ENCODE measurements at places on chromosomes 11 and 22.

- no peak for DNase-seq
Measured at GRCh38 chr11:65503949-65504673, 5.3 kb downstream of the MALAT1 start.

DNA sequence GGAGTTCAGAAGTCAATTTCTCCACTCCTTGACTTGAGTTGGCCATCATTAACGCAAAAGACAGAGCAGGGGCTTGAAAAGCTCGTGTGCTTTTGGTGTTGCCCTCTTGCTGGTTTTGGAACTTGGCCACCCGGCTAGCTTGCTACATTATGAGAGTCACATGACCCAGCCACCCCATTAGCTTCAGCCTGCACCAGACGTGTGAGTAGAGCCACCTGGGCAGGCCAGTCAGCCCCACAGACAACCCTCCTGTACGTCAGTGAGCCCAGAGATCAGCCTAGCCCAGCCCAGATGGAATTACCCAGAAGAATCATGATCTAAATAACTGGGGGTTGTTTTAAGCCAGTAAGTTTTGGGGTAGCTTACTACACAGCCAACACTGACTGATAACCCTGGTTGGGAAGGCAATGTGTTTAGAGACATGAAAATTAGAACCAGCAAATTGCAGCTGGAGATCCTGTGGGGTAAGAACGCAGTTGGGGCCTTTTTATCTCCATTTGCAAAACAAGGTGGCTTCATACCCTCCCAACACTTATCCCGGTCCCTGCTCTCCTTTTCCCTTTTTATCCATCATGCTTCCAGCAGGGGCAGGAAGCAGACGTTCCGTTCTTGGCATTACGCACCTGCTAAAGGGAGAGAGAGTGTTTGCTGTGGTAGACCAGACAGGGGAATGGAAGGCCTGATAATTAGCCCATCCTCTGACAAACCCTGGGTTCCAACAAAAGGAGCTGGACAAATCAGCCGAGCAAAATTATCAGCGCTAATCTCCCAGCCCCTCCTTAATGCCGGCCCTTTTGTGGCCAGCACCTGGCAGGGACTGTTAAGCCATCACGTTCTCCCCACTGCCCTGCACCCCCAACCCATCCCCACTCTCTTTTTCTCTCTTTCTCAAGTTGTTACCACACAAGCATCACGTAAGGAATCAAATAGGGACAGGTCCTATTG lies 548.7 kb upstream of the CADM1 start:
- DNase-seq, result no peak

GRCh38 chr22:50105208-50106100 lies 15.6 kb downstream of the MOV10L1 start:
- no peak for DNase-seq

GRCh38 chr11:43986881-43987280 lies 44.4 kb downstream of the C11orf96 start:
- no peak for DNase-seq

- DNase-seq, result no peak
Measured at GRCh38 chr11:102470251-102470650, 17.7 kb upstream of the TMEM123 start.

DNA sequence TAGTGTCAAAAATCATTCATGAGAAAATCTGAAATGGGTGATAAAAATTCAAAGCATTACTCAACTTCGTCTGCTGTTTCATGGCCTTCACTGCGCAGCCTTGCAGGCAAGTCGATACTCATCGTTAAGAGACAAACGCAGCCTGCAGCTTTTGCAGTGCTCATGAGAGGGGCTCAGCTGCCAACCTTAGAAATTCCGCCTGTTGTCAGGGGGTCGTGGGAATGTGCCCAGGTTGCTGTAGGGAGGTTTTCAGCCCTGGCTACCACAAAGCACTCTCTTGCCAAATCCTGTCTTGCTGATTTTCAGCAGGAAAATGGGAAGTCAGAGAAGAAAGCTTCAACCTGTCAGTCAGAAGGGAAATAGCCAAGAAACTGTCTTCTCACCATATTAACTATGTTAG lies 25.4 kb upstream of the GRAMD1B start:
- no peak for DNase-seq

DNA sequence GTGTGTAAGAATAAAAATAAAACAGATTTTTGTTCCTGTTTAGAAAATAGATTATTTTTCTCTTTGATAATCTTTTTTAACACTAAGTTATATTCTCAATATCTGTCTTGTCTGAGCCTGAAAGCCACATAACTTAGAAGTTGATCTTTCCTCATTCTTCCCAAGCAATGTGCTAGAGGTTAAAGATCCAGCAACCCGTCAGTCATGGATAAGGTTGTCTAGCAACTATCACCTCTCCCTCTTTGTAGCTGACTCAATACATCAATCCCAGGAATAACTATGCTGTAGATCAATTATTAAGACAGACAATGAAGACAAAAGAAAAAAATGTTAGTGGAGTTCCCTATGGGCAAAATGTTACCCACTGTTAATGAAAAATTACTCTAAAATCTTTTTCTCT lies 813.1 kb upstream of the CCDC179 start:
- no peak for DNase-seq

- DNase-seq, result no peak
Measured at GRCh38 chr22:21025763-21026755, 6.3 kb downstream of the SLC7A4 start.

GRCh38 chr22:48205161-48205560 lies 1442.7 kb downstream of the TBC1D22A start:
- DNase-seq, result no peak

- no peak for DNase-seq
Measured at GRCh38 chr22:43000441-43001175, 14.3 kb downstream of the PACSIN2 start.

- no peak for DNase-seq
Measured at GRCh38 chr11:57294225-57295131, 30.3 kb downstream of the TNKS1BP1 start.

DNA sequence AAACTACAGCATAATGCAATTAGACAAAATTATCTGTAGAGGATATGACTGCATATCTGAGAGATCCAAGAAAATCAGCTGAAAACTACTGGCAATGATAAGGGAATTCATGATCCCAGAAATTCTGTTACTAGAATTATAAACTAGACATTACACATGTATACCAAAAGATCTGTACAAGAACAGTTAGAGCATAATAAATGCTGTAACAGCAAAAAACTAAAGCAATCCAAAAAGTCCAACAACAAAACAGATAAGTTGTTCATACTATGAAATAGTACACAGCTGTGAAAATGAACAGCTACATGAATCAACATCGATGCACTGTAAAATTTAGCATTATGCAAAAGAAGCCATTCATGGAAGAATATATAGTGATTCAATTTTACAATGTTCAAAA lies 6.0 kb downstream of the ZNF214 start:
- no peak for DNase-seq

- no peak for DNase-seq
Measured at GRCh38 chr22:48744283-48744641, 1083.4 kb downstream of the BRD1 start.

DNA sequence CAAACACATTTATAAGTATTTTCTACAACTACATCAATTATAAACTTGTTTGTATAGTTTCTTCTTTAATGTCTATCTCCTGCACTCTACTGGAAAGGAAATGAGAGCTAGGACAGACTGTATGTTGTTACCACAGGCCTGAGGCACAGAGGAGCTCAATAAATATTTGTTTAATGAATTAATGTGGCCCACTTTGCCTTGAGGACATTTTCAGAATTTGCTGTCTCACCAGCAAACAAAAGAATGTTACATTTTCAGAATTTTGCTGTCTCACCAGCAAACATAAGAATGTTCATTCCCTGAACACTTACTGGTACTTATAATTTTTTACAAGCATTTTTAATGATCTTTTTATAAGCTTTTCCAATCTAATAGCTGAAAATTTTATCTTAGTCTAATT lies 41.9 kb upstream of the WNT7B start:
- no peak for DNase-seq

- DNase-seq, result no peak
Measured at GRCh38 chr22:49455595-49455994, 372.1 kb downstream of the BRD1 start.

GRCh38 chr11:96045622-96046456 lies 121.9 kb upstream of the MTMR2 start:
- no peak for DNase-seq

DNA sequence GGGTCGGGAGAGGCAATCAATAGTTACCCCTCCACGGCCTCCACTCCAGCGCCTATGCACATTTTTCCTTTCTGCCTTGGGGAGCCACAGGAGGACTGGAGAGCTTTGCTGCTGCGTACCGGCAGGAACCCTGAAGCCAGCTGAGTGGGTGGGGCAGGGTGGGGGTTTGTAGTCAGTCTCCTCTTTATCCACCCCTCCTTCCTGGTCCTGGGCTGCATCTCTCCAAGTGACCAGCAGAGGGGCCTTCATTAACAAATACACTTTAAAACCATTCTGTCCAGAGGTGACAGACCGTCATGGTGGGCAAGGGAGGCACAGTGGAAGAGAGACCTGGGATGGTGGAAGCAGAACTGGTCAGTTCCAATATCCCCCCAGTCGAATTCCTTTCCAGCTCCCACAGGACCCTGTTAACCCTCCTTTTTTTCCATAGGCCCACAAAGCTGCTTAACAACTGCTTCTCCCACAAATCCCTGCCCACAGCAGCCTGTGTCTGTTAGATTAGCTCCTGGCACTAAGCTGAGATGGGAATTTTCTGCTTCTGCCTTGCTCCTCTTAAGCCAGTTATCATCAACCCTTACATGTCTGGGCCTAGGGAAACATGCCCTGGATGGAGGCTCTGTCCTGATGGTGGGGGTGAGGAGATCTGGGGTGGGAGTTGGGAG lies 3.9 kb upstream of the ABCG4 start:
- peak; percentile 52 for DNase-seq

DNA sequence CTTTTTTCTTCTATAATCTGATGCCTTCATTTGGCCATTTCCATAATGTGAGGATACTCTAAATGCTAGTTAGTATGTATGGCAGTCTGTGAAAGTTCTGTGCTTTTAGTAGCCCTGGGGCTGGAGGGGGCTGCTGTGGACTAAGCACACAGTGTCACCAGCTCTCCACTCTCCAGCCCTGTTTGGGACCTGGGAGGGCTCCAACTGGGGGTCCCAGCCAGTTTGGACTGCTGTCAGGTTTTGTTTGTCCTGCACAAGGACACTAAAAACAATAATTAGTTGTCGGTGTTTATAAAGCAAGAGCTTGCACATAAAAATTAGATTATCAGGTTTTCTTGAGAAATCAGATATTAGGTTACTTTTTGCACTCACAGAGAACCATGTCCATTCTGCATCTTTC lies 103.1 kb downstream of the LDLRAD3 start:
- no peak for DNase-seq

GRCh38 chr11:41250408-41250935 lies 209.0 kb downstream of the LRRC4C start:
- no peak for DNase-seq

DNA sequence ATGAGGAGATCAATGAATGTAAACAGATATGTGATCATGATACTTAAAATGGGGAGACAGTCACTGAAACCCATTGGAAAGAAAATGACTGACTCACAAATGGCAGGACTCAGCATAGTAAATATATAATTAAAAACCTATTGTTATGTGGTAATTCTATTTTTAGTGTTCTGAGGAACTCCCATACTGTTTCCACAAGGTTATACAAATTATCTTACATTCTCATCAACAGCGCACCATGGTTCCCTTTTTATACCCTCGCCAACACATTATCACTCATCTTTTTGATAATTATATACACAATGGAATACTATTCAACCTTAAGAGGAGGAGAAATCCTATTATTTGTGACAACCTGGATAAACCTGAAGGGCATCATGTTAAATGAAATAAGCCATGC lies 17.1 kb downstream of the OR5B21 start:
- DNase-seq, result no peak

DNA sequence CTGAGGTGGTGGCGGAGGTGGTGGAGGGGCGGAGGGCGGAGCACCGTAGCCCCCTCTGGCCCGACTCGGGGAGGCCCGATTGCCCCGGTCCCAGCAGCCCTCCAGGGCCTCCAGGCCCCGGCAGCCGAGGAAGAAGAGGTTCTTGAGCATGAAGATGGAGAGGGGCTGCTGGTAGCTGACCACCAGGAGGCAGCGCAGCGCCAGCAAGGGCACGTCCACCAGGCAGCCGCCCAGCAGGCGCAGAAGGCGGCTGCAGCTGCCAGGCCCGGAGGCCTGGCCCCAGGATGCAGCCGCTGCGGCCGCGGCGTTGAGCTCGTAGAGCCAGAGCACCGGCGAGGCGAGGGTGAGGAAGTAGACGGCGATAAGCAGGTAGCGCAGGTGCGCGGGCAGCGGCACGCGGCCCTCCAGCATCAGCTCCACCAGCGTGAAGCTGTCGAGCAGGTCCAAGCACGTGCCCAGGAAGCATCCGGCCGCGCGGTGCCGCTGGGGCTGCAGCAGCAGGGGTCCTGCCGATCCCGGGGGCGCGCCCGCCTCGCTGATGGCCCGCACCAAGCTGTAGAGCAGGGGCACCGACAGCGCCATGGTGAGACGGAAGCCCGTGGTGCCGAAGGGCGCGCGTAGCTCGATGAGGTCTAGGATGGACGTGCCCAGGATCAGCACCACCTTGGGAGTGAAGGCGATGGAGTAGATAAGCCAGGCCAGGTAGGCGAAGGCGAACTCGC lies 1.5 kb downstream of the TMEM121B start:
- no peak for DNase-seq

DNA sequence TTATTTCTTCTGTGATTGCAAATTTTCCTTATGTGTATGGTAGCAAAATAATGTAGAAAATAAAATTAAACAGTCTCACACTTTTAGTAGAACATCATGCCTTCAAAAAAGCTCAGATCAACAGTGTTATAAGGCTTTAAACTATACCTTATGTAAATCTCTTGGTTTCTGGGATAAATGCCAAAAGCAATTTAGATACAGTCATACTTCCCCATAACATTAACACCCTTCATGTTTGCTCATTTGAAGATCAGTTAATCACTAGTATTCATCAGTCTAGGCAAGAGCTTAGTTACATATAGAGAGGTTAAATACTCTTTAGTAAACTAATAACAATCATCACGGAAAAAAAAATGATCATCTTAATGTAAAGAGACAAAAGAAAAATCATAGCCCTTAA lies 421.8 kb upstream of the ANO3 start:
- DNase-seq, result no peak

DNA sequence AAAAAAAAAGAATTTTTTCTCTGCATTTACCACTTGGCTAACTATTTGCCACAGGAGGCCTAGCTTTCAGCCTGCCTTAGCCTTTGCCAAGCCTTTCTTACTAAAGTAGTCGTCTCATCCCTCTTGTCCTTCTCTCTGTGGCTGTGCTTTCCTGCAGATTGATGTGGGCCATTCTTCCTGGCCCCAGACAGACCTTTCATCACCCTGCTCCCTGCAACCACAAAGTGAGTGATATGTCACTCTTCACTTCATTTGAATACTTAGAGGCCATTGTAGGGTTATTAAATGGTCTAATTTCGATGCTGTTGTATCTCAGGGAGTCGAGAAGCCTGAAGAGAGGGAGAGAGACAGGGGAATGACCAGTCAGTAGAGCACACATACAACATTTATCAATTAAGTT lies 37.6 kb downstream of the ART5 start:
- no peak for DNase-seq

DNA sequence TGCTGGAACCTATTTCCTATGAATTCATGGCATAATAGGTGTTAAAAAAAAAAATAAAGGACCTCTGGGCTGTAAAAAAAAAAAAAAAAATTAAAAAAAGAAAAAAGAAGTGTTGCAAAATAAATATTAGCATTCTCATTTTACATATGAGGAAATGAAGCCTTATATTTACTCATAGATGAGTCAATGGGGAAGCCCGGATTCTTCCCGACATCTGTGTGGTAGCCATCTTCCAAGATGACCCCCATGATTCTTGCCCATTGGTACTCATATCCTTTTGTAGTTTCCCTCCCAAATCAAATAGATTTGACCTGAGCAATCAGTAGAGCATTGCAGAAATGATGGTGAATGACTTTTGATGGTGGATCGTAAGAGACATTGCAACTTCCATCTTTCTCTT lies 3.0 kb upstream of the SWAP70 start:
- no peak for DNase-seq
